Activated T-helper 17 cell treated with anti-CD3 and anti-CD28 coated beads, Interleukin-2, amount 50 U/mL, for 72 hours (primary cell): ENCODE measurements at places on chromosomes 2 and 18. TPM values are rescaled to one million over a fixed set of nuclear protein-coding genes. Genes with fewer than 3 reads are reported as not detected.
A peak's percentile ranks its signal among the peaks of the same experiment; 100 is the strongest.

GRCh38 chr2:10995366-10995970 is 83.7 kb downstream of the KCNF1 start:
- no peaks in the 10 kb centered on the region for H3K4me1 ChIP-seq
- no peaks in the 10 kb centered on the region for H3K36me3 ChIP-seq
- H3K4me3 ChIP-seq, result no peak overlapping the region

DNA sequence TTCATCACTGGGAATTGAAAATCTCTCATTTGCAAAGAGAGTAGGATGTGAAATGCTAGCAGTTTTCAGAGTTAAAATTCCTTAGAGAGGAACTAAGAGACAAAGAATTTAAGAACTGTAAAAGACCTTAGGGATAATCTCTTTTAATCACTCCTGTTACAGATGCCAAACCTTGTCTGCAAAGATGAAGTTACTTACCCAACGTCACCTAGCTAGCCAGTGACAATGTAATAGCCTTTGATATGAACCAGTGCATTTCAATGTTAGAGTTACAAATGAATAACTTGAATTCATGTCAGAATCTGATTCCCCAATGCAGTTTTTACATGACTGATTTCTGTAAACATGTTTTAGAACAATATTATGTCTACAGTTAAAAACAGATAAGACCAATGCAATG is 190.1 kb downstream of the LRP1B start:
- no peak overlapping the region for H3K27ac ChIP-seq
- no peaks in the 10 kb centered on the region for H3K27me3 ChIP-seq
- no peaks in the 10 kb centered on the region for H3K4me1 ChIP-seq
- H3K4me3 ChIP-seq, result no peak overlapping the region

GRCh38 chr2:168350380-168350779 is 103.0 kb upstream of the STK39 start:
- no peaks in the 10 kb centered on the region for H3K36me3 ChIP-seq
- no peak overlapping the region for H3K4me3 ChIP-seq
- H3K27me3 ChIP-seq, result peaks cover 4% of the 10 kb centered on the region

GRCh38 chr2:29918941-29919340 is 2.4 kb downstream of the ALK start:
- H3K4me3 ChIP-seq, result peak overlapping the region; percentile 50
- no peaks in the 10 kb centered on the region for H3K4me1 ChIP-seq
- H3K27ac ChIP-seq, result no peak overlapping the region
- H3K36me3 ChIP-seq, result no peaks in the 10 kb centered on the region

Gene MTIF2
- 28.4 TPM for total RNA-seq

Gene ERMN
- 1.8 TPM for total RNA-seq
